ENCODE measurements at places on chromosomes 2 and 18. TPM values are rescaled to one million over a fixed set of nuclear protein-coding genes. Genes with fewer than 3 reads are reported as not detected.

- no peak for DNase-seq
Measured at GRCh38 chr2:150134223-150134857, 353.1 kb downstream of the RND3 start.

DNA sequence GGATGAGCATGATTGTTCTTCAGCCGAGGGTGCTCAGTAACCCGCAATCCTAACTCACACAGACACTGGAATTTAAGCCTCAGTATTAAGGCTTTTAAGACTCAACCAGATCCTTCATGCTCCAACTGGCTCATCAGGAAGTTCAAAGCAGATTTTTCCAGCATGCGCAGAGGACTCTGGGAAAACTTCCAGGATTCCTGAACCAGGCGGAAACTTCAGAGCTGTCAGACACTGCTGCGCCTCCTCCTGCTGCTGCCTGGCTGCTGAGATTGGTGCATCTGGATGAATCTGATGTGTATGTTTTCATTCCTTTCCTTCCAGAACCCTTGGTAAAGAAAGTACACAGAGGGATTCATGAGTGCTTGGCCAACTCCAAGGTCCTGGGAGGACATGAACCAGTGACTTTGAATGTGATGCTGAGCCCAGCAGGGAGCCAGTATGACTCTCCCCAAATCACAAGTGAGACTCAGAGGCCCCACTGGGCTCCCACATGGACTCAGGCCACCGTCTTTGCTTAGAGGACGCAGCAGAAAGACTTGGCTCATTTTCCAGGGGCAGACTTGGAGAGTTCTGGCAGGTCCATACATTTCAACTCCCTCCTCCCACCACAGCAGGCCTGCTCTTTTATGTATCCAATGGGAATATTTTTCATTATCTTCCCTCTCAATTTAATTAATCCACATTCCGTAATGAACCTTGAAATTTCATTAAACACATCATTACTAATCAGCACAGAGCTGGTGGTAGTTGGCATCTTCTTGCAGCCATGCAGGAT lies 143.5 kb upstream of the HDAC4 start:
- no peak for DNase-seq

DNA sequence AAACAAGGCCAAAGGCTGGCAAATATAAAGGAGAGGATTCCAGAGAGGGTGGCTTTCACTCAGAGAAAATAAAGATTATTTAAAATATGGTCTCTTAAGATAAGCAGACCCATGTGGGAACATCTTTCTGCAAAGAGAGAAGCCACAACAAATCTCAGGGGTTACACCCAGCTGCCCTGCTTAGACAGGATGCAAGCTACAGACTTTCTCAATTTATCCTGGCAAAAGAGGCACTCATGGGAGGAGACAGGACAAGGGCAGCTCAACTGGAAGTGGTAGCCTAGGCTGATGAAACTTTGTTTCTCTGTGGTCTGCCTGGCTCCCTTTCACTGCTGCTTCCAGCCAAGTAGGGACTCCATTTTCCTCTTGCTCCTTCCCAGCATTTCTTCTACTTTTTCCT lies 25.9 kb upstream of the SULT1C4 start:
- no peak for DNase-seq

Gene GREB1L
- 5.7 TPM for total RNA-seq

GRCh38 chr2:43885132-43885632 lies 46.4 kb downstream of the ABCG8 start:
- DNase-seq = no peak
